ENCODE measurements at places on chromosomes 4 and X. TPM values are rescaled to one million over a fixed set of nuclear protein-coding genes. Genes with fewer than 3 reads are reported as not detected.

The UGT2B15 gene
- total RNA-seq, result not detected

DNA sequence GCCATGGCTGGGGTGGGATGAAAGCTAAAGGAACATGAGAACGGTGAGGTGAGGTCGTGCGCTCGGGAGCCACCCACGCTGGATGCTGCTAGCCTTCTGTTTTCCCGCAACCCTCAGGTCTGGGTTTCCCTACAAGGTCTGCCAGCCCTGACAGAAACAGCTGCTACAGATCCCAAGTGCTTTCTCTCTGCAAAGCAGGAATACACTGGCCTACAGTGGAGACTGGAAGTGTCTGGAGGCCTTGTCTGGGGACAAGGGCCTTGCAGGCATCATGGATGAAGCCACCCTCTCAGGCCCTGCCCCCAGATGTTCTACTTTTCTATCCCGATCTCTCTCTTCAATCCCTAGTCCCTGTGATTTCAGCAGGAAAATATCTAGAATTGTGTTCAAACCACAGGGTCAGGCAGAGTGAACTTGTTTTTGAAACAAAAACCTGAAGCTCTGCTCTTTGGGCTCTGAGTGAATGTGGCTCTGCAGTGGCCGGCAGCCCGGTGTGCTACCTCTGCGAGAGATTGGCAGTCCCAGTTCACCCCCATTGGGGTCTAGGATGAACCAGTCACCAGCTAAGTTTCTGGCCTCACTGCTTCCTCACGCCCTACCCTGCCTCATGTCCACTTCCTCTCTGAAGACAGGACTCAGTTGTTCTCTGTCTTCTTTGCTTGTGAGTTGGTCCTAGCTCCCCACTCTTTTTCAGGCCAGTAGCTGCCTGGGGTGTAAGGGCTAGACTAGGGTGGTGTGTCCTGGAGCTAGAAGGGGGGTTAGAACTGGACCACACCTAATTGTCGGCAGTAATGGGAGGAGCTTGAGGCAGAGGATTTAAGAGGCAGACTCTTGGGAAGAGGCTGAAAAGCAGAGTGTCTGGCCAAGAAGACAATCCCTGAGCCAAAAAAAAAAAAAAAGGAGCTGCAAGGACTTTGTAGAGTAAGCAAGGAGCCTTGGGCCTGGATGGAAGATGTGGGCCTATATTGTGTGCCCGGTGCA lies 89.6 kb downstream of the RTL5 start:
- no peaks in the 10 kb centered on the region for H3K36me3 ChIP-seq
- no peak for DNase-seq
- H3K27me3 ChIP-seq, result no peaks in the 10 kb centered on the region
- H3K4me3 ChIP-seq, result no peak overlapping the region

GRCh38 chrX:64580605-64581004 lies 185.4 kb upstream of the MTMR8 start:
- no peak for DNase-seq
- no peak overlapping the region for H3K4me3 ChIP-seq
- no peaks in the 10 kb centered on the region for H3K4me1 ChIP-seq
- H3K27me3 ChIP-seq, result no peaks in the 10 kb centered on the region

DNA sequence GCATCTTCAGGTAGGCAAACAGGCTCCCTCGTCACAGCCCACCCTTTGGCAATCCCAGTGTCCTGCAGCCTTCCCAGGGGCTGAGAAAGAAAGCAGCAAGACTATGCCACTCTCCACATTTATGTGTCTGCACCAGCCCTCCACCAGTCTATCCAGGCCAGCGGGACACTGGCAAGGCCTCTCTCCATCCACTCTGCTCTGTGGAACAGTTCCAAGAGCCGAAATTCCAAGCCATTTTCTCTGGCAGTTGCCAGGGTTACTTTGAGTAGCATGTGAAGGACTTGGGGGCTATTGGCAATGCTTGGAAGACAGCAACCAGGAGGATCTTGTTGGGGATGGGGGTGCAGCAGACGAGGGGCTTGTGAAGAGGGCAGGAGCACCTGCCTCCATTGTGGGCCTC lies 52.1 kb downstream of the TSC22D3 start:
- H3K4me3 ChIP-seq, result no peak overlapping the region
- H3K27me3 ChIP-seq, result no peaks in the 10 kb centered on the region
- no peaks in the 10 kb centered on the region for H3K4me1 ChIP-seq
- H3K27ac ChIP-seq, result no peak overlapping the region
- no peak for DNase-seq
- no peaks in the 10 kb centered on the region for H3K36me3 ChIP-seq

DNA sequence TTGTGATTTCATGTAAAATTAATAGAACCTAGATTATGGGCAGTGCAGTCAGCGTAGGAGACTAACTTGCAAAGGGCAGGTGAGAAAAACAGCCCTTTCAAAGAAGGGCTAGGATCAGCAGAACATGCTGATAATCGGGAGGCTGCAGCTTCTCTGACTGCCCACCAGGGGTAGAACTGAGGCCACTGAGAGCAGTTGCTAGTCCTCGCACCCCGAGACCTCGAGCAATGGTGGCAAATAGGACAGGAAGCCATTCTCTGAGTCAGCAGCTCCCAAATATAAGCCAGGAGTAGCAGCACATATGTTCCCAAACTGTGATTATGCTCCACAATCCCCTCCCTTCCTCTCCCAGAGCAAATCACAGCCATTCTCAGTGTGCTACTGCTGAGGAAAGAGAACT lies 186.5 kb downstream of the MSL3 start:
- H3K27ac ChIP-seq, result no peak overlapping the region
- DNase-seq, result no peak
- no peaks in the 10 kb centered on the region for H3K36me3 ChIP-seq
- no peak overlapping the region for H3K4me3 ChIP-seq
- no peaks in the 10 kb centered on the region for H3K4me1 ChIP-seq
- H3K27me3 ChIP-seq, result no peaks in the 10 kb centered on the region

GRCh38 chr4:23290656-23291055 lies 597.9 kb downstream of the GBA3 start:
- no peak overlapping the region for H3K27ac ChIP-seq
- peaks cover 3% of the 10 kb centered on the region for H3K4me1 ChIP-seq
- H3K4me3 ChIP-seq, result no peak overlapping the region
- no peak for DNase-seq

DNA sequence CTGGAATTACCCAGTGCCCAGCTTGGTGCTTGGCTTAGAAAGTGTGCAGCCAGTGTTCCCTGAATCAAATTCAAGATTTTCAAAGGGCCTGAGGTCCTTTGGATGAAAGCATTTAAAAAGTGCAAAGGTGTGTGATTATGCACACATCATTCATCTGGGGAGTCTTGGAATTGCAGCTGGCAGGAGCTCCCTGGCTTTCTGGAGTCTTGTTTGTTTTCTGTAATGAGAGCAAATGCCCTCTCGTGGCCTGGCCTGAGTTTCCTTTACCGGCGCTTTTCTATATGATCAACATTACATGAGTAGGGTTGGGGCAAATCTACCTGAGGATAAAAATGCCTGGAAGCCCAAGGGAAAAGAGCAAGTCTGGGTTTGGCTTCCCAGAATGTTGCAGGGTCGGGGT lies 24.6 kb upstream of the SORCS2 start:
- H3K27me3 ChIP-seq, result peaks cover 4% of the 10 kb centered on the region
- no peaks in the 10 kb centered on the region for H3K36me3 ChIP-seq
- no peak for DNase-seq

The GNRHR gene
- not detected for total RNA-seq

- no peaks in the 10 kb centered on the region for H3K4me1 ChIP-seq
- H3K36me3 ChIP-seq, result no peaks in the 10 kb centered on the region
- no peak overlapping the region for H3K4me3 ChIP-seq
- DNase-seq, result no peak
Observed at GRCh38 chr4:14596028-14596427, 406.3 kb upstream of the CPEB2 start.

- no peak overlapping the region for H3K27ac ChIP-seq
- H3K4me3 ChIP-seq, result no peak overlapping the region
- H3K4me1 ChIP-seq, result no peaks in the 10 kb centered on the region
- H3K27me3 ChIP-seq, result no peaks in the 10 kb centered on the region
Observed at GRCh38 chrX:4708970-4709760, 995.7 kb upstream of the PRKX start.

The P2RY8 gene
- 139 TPM for total RNA-seq

GRCh38 chr4:141890279-141890678 lies 253.9 kb downstream of the IL15 start:
- DNase-seq, result no peak
- no peak overlapping the region for H3K27ac ChIP-seq
- H3K4me1 ChIP-seq, result no peaks in the 10 kb centered on the region
- no peaks in the 10 kb centered on the region for H3K36me3 ChIP-seq
- H3K4me3 ChIP-seq, result no peak overlapping the region

GRCh38 chr4:165209796-165210195 lies 2.4 kb downstream of the KLHL2 start:
- no peaks in the 10 kb centered on the region for H3K27me3 ChIP-seq
- H3K4me3 ChIP-seq, result no peak overlapping the region
- DNase-seq, result no peak
- H3K27ac ChIP-seq, result no peak overlapping the region

The DMD gene
- total RNA-seq, result 0.47 TPM

DNA sequence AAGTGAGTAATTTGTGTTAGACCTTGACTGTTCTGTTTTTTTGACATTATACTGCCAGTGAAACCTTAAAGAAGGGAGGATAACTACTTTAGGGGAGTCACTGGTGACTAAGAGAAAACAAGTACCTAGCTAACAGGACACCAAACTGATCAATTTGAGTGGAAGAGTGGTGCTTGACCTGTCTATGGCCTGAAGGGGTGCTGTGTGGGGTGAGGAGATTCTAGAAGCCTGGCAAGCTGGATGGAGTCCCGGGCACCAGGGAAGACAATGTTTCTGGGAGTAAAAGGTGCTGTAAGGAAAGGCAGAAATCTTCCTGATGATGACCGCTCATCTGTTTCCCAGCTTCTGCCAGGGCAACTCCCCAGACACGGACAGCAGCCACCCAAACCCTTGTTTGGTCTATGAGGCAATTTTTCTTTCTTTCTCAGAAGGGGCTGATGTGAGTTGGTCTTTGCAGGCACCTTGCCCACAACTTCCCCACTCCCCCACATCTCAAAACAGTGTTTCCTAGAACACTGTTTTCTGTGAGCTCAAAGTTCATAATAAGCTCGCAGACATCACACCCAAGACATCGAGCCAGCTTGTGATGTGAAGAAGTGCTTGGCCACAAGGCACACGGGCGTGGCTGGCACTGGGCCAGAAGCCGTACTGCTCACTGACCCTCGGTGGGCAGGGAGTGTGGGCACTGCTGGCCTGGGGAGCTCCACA lies 4.6 kb downstream of the TXK start:
- peaks cover 67% of the 10 kb centered on the region for H3K4me1 ChIP-seq
- H3K36me3 ChIP-seq, result peaks cover 14% of the 10 kb centered on the region
- peak overlapping the region; percentile 65 for H3K4me3 ChIP-seq
- no peaks in the 10 kb centered on the region for H3K27me3 ChIP-seq
- DNase-seq, result no peak

DNA sequence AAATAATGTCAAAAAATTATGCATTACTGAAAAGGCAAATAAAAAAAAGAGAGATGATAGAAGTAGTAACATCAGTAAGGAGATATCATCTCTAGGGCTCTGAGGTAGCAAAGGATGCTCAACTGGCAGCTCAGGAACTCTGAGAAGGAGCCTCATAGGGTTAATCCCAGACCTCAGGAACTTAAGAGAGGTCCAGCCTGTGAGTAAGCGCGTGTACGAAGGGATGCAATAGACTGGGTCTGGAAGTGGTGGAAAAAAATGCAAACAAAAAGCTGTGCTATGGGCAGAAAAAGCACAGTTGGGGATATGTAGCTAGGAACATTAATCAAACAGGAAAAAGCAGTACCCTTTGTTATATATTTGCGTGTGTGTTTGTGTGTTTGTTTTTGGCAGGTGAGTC lies 282.0 kb downstream of the GALNTL6 start:
- no peak overlapping the region for H3K4me3 ChIP-seq
- no peaks in the 10 kb centered on the region for H3K27me3 ChIP-seq
- no peaks in the 10 kb centered on the region for H3K36me3 ChIP-seq
- H3K27ac ChIP-seq, result no peak overlapping the region
- H3K4me1 ChIP-seq, result no peaks in the 10 kb centered on the region

The XAGE1A gene
- total RNA-seq, result not detected

The ATRX gene
- total RNA-seq, result 79.5 TPM

The AKAP14 gene
- not detected for total RNA-seq

DNA sequence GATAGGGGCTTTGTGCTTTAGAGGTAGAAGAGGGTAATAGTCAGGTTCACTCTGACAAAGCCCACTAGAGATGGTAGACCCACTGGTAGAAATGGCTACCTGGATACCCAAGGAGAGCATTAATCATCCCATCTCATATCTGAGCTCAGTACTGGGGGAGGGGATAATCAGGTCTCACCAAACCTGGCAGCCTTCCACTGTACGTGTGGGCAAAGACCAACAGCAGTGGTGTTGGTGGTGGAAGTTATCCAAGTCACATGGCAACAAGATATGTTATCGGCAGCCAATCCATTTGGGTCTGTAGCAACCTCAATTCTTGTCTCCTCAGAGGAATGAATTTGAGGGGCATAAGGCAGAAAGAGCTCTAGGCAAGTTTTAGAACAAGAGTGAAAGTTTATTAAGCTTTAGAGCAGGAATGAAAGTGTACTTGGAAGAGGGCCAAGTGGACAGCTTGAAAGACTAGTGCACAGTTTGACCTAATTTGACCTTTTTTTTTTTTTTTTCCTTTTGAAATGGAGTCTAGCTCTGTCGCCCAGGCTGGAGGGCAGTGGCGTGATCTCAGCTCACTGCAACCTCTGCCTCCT lies 67.0 kb upstream of the CXCL13 start:
- H3K4me1 ChIP-seq, result no peaks in the 10 kb centered on the region
- no peaks in the 10 kb centered on the region for H3K36me3 ChIP-seq
- peaks cover 5% of the 10 kb centered on the region for H3K27me3 ChIP-seq
- no peak overlapping the region for H3K4me3 ChIP-seq
- no peak overlapping the region for H3K27ac ChIP-seq
- DNase-seq, result no peak

The GLRA2 gene
- not detected for total RNA-seq

DNA sequence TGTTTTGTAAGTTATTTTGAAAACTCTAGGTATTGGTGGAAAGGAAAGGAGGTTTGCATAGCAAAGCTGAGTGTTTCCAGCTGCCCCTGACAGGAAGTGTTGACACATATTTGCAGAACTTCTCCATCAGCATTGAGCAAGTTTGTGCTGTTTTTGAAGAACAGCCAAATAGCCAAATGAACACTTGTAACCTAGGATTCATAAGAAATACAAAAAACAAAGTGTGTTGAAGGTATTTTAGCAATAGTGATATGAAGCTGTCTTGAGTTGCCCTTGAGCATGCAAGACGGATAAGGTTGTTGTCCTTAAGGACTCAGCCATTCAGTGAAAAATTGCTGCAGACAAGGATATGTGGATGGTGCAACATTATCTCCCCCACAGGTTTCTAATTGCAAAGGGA lies 68.3 kb upstream of the PGM2 start:
- H3K27me3 ChIP-seq, result no peaks in the 10 kb centered on the region
- no peaks in the 10 kb centered on the region for H3K36me3 ChIP-seq
- peaks cover 5% of the 10 kb centered on the region for H3K4me1 ChIP-seq
- H3K4me3 ChIP-seq, result no peak overlapping the region
- no peak overlapping the region for H3K27ac ChIP-seq
- no peak for DNase-seq

The SOX3 gene
- total RNA-seq, result not detected

DNA sequence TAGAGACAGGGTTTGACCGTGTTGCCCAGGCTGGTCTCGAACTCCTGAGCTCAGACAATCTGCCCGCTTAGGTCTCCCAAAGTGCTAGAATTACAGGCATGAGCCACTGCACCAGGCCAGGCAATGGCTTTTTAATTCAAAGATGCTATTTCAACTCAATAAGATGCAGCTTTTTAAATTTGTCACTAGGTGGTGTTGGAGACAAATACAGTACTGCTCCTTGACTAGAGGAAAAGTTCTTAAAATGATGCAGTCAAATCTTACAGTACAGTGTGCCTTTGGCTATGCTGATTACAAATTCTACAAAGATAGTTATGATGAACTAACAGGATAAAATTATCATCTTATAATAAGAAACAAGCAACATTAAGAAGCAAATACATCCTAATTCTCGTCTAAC lies 441.1 kb downstream of the KCNIP4 start:
- no peaks in the 10 kb centered on the region for H3K36me3 ChIP-seq
- DNase-seq, result no peak
- no peaks in the 10 kb centered on the region for H3K27me3 ChIP-seq
- no peaks in the 10 kb centered on the region for H3K4me1 ChIP-seq
- H3K27ac ChIP-seq, result no peak overlapping the region
